Effector memory CD4-positive, alpha-beta T cell (primary cell): ENCODE measurements at places on chromosomes 5 and 9.

GRCh38 chr9:93137362-93137761 lies 3.3 kb upstream of the NINJ1 start:
- DNase-seq, result no peak

GRCh38 chr9:85452841-85453240 lies 288.9 kb downstream of the AGTPBP1 start:
- no peak for DNase-seq

GRCh38 chr5:28473531-28474107 lies 1435.2 kb upstream of the CDH9 start:
- DNase-seq, result no peak

- DNase-seq, result no peak
Measured at GRCh38 chr9:82880336-82881050, 182.4 kb downstream of the RASEF start.

- DNase-seq, result no peak
Measured at GRCh38 chr9:109487247-109487646, 10.9 kb downstream of the PTPN3 start.

DNA sequence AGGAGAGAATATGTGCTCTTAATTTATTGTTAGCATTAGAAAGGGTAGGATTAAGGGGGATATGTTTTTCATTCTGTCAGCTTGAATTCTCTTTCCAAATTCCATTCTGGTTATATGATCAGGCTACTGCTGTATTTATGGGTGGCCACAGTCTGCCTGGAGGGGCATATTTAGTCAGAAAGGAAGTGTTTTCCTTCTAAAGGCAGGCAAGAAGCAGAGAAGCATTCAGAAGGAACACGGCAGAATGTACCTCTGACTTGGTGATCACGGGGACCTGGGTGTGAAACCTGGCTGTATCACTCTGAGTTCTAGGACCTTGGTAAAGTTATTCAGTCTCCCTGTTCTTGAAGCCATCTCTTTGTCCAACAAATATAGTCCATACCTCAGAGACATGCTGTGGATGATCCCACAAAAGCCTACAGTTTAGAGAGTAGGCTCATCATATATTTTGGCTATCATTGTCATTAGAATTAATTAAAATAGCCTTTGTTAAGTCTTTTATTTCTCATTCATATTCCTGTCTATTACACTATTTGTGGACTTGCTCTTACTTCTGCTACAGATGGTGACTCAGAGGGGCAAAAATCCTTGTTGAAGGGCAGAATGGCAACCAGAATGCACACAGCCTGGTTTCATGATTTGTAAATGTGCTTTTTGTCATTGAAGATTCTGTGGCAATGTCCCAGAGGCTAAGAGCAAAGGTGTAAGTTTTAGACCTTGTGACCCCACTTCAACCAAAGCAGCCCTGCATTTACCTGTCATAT lies 2.7 kb downstream of the TNC start:
- no peak for DNase-seq

DNA sequence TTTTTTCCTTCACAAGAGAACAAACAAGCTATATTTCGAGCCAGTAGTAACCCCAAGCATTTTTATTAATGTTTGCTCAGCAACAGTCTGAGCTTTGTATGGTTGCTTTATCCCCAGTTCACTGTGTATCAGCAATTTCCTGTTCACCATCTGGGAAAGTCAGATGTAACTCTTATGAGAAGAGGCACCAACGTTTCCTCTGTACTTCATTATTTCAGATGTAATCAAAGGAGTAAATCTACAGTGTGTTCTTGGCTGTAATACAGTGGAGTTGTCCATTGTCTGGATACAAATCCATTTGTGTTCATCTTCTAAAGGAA lies 340.2 kb downstream of the ARRDC3 start:
- no peak for DNase-seq

GRCh38 chr9:76115982-76116646 lies 225.6 kb downstream of the PCSK5 start:
- no peak for DNase-seq

GRCh38 chr5:151087486-151087885 lies 6.7 kb upstream of the TNIP1 start:
- no peak for DNase-seq

DNA sequence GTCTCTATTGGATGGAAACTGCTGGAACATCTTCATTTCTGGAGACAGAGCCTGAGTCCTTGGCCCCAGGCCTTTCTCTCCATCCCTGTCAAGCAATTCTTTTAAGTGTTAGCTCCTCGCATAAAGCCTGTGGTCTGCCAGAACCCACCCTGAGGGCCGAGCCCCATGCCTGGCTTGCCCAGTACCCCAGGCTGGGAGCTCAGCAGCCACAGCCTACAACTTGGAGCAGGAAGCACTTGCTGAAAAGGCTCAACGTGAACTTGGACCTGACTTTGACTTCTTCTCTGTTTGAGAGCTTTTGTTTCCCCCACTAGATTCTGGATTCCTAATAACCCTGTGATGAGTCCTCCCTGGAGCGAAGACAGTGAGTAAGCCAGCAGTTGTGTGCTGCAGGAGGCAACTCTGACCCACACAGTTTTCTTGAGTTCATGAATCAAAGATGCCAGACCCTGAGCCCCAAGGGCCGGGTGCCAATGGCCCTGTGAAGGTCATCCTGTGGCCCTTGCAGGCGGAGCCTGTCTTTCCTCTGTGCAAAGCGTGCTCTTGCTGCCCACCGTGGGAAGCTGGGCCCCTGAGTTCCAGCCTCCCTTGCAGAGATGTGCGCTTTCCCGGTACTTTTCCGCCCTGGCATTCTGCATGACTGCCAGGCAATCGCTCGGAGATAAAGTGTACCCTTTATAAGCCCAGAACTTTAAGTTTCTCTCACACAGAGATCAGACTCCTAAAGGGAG lies 64.3 kb upstream of the RUFY1 start:
- no peak for DNase-seq

DNA sequence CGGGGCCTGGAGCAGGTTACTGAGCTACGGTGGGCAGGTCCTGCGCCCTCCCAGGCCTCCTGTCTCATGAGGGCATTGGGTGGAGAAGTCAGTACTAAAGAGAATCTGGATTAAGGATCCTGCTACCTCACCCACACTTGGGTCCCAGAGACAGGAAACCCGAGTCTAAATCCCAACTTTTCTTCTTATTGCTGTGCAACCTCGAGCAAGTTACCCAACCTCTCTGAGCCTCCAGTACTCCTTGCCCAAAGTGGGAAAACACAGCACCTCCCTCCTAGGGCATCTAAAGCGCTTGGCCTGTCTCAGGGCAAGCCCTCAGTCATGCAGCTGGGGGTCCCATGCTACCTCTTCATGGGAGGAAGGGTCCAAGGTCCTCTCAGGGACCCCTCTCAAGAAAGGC lies 28.2 kb downstream of the ASS1 start:
- no peak for DNase-seq

- DNase-seq, result peak; percentile 34
Measured at GRCh38 chr5:171418982-171419687, at the start of gene FGF18. TSS of gene FGF18 (plus strand) at chr5:171419647. CDS start at chr5:171420200, 553 bp downstream.

DNA sequence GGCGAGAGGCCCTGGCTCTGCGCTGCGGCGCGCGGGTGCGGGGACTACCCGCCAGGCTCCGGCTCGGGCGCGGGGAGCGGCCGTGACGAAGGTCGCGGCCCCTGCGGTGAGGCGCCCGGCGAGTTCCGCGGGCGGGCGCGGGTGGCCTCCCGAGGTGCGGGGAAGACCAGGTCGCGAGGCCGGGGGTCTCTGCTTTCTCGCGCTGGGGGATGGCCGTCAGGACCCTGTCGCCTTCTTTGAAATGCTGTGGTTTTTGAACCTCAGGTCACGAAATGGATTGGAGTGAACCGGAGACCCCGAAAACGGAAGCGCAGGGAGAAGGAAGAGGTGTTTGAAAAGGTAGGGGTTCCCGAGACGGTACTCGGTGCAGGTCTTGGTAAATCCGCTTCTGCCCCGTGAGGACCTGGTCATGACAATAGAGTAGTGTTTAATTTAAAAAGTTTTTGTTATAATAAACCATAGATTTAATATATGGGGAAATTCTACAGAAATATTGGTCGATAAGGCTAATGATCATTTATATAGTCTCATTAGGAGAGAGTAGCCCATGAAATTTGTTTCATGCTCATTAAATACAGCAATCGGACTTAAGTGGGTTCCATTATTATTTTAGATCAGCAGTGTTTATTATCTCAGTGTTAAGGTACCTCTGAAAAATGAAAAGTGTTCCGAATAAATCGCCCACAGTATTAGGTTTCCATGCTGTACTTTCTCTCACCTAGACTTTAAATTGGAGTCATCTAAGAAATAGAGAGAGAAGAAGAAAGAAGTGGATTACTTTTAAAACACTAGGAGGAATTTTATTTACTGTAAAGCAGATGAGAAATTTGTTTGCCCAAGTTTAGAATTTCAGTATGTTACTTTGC lies 279.0 kb downstream of the AOPEP start:
- no peak for DNase-seq

GRCh38 chr9:76658510-76659231 lies 105.6 kb upstream of the PCA3 start:
- no peak for DNase-seq

GRCh38 chr9:133737071-133737773 lies 930 bp downstream of the SARDH start:
- DNase-seq, result no peak
